HepG2 (cell line): ENCODE measurements at places on chromosomes 5 and 9. TPM values are rescaled to one million over a fixed set of nuclear protein-coding genes. Genes with fewer than 3 reads are reported as not detected.

Gene PLCXD3
- 0.03 TPM in 1 of 2 replicates, not detected in the other for total RNA-seq

Gene PCDHB15
- 0.22 and 0.27 TPM in 2 replicates for total RNA-seq

Gene KIF4B
- total RNA-seq, result 0.04 and 0.11 TPM in 2 replicates

Gene NXNL2
- total RNA-seq, result not detected in 2 replicates

Gene PCDHA10
- total RNA-seq, result 0.02 TPM in 1 of 2 replicates, not detected in the other

Gene DND1
- 0.17 and 0.55 TPM in 2 replicates for total RNA-seq

Gene SEMA4D
- total RNA-seq, result 0.07 and 0.13 TPM in 2 replicates

Gene CDH9
- total RNA-seq, result 0.24 TPM in 1 of 2 replicates, not detected in the other

Gene STKLD1
- total RNA-seq, result 1.1 and 2.2 TPM in 2 replicates

Gene FUBP3
- 40.0 and 42.7 TPM in 2 replicates for total RNA-seq

DNA sequence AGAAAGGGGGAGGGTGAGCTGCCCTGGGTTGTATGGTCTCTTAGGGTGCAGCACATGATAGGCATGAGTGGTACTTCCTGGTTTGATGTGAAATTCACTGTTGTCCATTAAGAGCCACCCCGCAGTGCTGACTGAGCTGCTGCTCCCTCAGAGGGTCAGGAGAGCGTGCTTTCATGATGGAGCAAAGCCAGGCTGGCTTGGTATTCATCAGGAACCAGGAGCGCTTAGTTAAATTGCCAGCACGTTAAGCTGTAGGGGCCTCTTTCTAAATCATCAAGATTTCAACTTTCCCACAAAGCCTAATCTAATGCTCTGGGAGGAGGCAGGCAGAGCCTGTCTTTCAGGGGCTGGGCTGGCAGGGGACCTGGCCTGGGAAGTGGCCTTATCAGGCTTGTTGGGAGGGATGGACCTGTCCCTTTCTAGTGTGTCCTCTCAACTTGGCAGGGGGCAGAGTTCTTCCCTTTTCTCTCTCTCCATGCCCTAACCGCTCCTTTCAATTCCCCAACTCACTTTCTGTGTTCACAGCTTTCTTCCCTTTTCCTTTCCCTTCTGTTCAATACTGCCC, 7.9 kb downstream of the CYSTM1 start:
- H3K27me3 ChIP-seq, result no peaks in the 10 kb centered on the region
- DNase-seq, result no peak
- no peak overlapping the region for H3K4me3 ChIP-seq

GRCh38 chr5:154197801-154198491, 7.4 kb downstream of the GALNT10 start:
- no peak overlapping the region for H3K27ac ChIP-seq
- no peak overlapping the region for H3K4me3 ChIP-seq
- DNase-seq, result peak; percentile 44
- H3K36me3 ChIP-seq, result peaks cover 2% of the 10 kb centered on the region; the same call in 1 of the 2 replicates
- peaks cover 30% of the 10 kb centered on the region for H3K4me1 ChIP-seq
- H3K27me3 ChIP-seq, result no peaks in the 10 kb centered on the region

DNA sequence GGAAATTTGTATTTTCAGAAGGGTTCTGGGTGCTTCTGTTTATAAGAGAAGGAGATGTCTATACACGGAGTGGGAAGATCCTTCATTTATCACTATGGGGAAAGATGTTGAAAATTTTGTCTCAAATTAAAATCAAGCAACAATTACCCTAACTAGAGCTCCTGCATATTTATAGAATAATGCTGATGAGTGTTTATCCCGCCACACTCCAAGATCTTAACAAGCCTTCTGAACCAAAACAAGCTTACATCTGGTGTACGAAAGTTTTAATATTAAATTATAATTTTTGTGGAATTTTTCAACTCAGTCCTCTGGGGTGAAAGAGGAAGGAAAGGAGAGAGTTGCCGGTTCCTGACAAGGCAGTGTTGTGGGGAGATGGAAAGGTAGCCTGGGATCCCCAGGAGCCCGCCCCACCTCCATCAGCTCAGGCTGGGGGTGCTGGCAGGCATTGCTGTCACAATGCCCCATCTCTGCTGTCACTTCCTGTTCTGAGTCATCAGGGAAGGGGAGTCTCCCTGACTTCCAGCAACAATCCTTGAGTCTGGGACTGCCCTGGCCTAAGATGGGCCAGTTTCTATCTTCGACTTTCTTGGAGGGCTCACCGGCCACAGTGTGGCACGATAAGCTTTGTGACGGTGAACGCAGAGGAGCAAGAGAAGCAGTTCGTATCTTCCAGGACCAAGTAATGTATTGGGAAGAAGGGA, 64.5 kb downstream of the ERAP1 start:
- no peak for DNase-seq
- H3K36me3 ChIP-seq, result peaks cover 53% of the 10 kb centered on the region
- H3K27ac ChIP-seq, result no peak overlapping the region
- no peaks in the 10 kb centered on the region for H3K4me1 ChIP-seq

DNA sequence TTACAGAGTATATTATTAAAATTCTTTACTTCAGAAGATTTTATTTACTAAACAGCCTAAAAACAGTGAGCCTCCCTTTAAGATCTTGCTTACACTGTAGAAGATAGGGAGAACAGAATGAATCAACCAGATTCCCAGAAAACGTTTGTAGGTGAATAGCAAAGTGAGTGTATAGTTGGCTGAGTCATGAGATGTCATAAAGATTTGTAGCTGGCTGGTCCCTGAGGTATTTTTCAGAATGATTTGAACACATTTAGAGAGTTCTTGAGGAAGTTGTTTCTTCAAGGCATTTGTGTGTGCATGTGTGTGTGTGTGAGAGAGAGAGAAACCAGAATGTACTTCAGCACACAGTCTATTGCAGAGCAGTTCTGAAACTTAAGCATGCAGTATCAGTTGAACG, 159.4 kb upstream of the PRR16 start:
- no peak overlapping the region for H3K27ac ChIP-seq
- no peak overlapping the region for H3K4me3 ChIP-seq
- no peaks in the 10 kb centered on the region for H3K27me3 ChIP-seq

GRCh38 chr5:124459984-124460383, 286.5 kb downstream of the ZNF608 start:
- no peaks in the 10 kb centered on the region for H3K4me1 ChIP-seq
- no peak overlapping the region for H3K4me3 ChIP-seq
- no peaks in the 10 kb centered on the region for H3K27me3 ChIP-seq
- no peaks in the 10 kb centered on the region for H3K36me3 ChIP-seq
- H3K27ac ChIP-seq, result no peak overlapping the region
- DNase-seq, result no peak

- H3K36me3 ChIP-seq, result no peaks in the 10 kb centered on the region
- DNase-seq, result no peak
- no peaks in the 10 kb centered on the region for H3K27me3 ChIP-seq
- peaks cover 21% of the 10 kb centered on the region for H3K4me1 ChIP-seq
- H3K4me3 ChIP-seq, result no peak overlapping the region
Measured at GRCh38 chr5:102759289-102759688, 4.2 kb downstream of the PAM start.

GRCh38 chr5:179132586-179133355, 72.6 kb downstream of the ZNF354C start:
- no peak overlapping the region for H3K27ac ChIP-seq
- H3K4me1 ChIP-seq, result no peaks in the 10 kb centered on the region
- no peak for DNase-seq
- H3K4me3 ChIP-seq, result no peak overlapping the region
- no peaks in the 10 kb centered on the region for H3K36me3 ChIP-seq

GRCh38 chr5:83857341-83857740, 136.7 kb upstream of the HAPLN1 start:
- no peak overlapping the region for H3K27ac ChIP-seq
- no peaks in the 10 kb centered on the region for H3K27me3 ChIP-seq
- no peaks in the 10 kb centered on the region for H3K36me3 ChIP-seq
- DNase-seq, result no peak

DNA sequence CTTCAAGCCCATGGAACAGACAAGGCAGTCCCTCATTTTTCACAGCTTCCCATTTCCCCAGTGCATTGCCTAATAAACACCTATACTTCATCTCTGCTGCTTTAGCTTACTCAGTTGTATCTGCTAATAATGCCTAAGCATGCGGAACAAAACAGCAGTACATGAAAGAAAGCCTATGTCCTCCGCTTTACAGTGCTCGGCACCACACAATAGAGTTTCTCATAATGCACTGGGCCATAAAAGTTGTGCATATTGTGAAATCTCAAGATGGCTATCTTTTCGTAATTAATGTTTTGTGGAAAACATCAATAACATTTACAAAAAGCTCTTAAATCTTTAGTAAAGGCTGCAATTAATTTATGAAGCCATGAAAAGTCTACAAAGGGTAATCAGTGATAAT, 69.3 kb downstream of the DENND1A start:
- no peak overlapping the region for H3K27ac ChIP-seq
- no peaks in the 10 kb centered on the region; the same call in 2 of the 3 replicates for H3K36me3 ChIP-seq
- H3K4me3 ChIP-seq, result no peak overlapping the region
- DNase-seq, result no peak
- H3K27me3 ChIP-seq, result no peaks in the 10 kb centered on the region

- no peaks in the 10 kb centered on the region for H3K36me3 ChIP-seq
- DNase-seq, result no peak
- no peak overlapping the region for H3K4me3 ChIP-seq
- H3K27me3 ChIP-seq, result no peaks in the 10 kb centered on the region
Measured at GRCh38 chr5:102547141-102548035, 48.6 kb upstream of the SLCO6A1 start.

DNA sequence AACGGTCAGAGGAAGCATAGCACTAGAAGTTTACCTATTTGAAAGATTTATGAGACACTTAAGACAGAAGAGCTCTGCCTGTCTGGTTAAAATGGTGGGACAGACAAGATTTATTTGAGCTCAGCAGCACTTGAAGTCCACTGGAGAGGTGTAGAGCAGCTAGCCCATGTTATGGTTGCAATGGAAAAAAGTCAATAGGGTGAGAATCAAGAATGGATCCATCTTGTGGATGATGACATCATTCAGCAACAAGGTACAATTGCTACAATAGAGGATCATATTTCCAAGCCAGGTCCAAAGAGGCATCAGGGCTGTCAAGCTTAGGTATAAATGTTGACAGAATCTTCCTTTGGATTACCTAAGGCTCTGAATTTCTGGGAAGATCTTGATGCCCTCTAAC, 21.1 kb upstream of the ZNF131 start:
- no peaks in the 10 kb centered on the region for H3K4me1 ChIP-seq
- H3K4me3 ChIP-seq, result no peak overlapping the region
- no peaks in the 10 kb centered on the region for H3K27me3 ChIP-seq
- no peaks in the 10 kb centered on the region for H3K36me3 ChIP-seq
- DNase-seq, result no peak
- H3K27ac ChIP-seq, result no peak overlapping the region

DNA sequence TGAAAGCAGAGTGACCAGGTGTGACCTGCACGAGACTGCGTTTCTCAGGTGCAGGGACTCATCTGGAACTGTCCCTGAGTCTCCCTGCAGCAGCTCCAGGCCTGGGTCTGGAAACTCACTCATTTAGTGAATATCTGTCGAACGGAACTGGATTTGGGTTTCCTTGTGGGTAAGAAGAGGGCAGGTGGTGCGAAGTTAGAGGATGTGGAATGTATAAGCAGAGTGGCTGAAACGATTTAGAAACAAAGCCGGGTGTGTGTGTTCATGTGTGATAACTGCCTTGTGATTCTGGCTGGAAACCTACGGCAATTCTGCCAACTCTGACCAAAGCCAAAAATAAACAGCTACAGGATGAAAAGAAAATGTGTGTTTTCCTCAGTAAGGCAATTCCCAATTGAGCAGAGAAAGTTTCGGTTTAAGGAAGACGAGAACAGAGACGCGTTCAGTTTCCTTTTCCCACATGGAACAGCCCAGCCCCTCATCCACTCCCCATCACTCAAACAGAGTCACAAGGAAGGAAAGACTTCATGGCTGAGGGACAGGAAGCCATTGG, 130.3 kb downstream of the NSG2 start:
- no peaks in the 10 kb centered on the region for H3K36me3 ChIP-seq
- H3K27me3 ChIP-seq, result peaks cover 1% of the 10 kb centered on the region
- no peak for DNase-seq
- no peak overlapping the region for H3K27ac ChIP-seq
- H3K4me3 ChIP-seq, result no peak overlapping the region
